ENCODE measurements at places on chromosomes 7 and 10.

DNA sequence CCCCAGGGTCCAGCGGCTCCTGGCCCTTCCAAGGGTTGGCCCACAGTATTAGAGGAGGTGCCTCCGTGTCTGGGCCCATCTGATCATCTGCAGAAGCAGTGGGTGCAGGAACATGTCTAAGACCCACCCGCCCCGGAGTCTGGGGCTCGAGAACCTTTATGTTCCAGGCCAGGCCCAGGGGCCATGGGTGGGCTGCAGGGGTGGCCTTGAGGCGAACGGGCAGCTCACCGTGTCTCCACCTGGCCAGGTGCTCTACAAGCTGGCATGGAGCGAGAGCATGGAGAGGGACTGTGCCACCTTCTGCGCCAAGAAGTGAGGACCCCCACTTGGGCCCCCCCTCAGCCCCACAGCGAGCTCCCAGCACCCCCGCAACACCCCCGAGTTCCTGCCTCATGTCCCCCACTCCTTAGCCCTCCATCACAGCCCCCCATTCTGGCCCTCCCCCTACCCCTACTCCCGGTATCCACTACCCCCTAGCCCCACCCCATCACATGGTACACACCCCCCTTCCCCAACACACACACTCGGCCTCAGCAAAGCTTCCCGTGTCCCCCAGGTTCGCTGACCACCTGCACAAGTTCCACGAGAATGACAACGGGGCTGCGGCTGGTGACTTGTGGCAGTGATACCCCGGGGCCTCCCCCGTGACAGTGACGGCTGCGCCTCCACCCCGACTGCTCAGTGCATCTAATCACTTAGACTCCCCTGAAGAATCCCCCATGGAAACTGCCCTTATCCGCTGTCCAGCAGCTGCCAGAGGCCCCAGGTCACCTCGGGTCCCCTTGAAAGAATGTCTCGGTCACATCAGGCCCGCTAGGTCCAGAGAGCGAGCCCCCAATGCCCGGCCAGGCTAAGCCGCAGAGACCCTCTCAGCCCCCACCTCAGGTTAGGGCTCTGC is 4.0 kb upstream of the SH2B2 start:
- no peak for DNase-seq

DNA sequence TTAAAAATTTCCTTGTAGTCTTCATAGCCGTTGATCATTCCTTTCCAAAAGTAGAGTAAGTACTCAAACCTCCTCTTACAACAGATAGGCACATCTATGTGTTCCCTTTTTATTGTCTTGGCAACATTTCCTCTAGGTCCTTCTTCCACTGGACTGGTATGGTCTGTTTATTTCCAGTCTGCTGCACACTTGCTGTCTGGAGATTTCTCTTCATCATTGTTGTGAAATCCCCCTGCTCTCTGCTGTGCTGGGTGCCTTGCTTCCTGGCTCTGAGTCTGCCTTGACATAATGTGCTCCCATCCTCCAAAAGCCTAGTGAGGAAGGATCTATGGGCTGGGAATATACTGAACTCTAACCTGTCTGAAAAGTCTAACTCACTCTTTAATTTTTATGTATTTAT is 545.3 kb upstream of the VSTM2A start:
- no peak for DNase-seq

GRCh38 chr7:92631850-92632487 is 41.8 kb upstream of the FAM133B start:
- no peak for DNase-seq

- DNase-seq: no peak
Measured at GRCh38 chr10:47104786-47105385, 193.7 kb downstream of the PTPN20 start.

DNA sequence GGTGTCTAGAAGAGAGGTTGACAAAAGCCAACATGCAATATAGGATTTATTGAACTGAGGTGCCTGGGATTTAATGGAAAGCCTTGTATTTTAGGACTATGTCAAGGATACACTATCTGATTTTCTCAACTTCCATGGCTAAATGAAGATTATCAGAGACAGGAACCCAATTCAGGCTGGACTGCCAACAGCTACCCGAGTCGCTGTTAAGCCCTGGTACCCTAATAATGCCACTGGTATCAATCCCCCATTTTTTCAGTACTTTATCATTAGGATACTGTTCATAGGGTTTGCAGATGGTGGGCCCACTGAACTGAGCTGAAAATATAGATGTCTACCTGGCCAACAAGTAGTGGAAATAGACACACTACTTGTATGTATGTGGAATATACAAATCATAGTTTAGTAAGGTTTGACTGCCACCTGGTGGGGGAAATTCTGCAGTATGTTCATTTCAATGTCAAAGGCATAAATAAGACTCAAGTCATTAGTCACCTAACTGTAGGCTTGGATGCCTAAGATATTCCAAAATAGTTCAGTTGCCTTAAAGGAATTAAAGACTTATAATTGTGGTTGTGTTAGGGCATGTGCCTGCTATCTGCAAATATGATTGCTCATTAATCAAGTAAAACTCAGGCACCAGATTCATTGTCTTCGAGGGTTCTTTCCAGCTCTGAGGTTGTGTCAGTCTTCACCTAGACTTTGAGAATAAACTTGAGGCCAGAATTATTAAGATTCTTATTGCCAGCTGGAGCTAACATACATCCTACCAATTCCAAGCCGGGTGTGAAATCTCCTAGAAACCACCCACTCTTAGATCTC is 34.1 kb upstream of the NOBOX start:
- peak; percentile 41 for DNase-seq

GRCh38 chr7:114910787-114911186 is 11.1 kb upstream of the MDFIC start:
- DNase-seq: no peak

GRCh38 chr10:7491949-7492659 is 81.3 kb upstream of the SFMBT2 start:
- DNase-seq: no peak

DNA sequence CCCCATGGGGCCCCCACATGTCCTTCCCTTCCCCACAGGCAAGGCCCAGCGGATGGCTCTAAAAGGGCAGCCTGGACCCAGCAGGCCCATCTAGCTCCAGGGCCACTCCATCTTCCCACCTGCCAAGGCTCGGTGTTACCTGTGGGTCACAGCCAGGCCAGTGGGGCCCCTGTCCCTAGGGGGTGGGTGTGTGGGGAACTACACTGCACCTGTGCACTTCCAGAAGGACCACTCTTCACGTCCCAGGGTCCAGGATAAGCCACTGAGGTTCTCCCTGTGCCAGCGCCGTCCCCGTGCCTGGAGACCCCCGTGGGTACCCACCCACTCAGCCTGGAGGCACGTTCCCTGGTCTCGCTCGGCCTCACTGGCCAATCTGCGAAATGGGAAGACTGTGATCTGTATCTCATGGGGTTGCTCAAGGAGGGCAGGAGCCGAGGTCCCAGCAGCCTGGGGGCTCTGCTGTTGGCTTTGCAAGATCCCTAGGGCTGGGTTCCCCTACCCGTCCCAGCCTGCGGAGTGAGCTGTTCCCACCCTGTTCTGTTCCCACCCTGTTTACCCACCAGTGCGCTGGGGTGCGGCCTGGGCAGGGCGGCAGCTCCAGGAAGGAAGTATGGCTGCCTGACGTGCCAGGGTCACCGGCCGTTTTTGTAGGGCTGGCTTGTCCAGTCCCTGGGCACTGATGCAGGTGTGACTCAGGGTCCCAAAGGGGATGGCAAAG is 4.6 kb downstream of the PWWP2B start:
- no peak for DNase-seq

DNA sequence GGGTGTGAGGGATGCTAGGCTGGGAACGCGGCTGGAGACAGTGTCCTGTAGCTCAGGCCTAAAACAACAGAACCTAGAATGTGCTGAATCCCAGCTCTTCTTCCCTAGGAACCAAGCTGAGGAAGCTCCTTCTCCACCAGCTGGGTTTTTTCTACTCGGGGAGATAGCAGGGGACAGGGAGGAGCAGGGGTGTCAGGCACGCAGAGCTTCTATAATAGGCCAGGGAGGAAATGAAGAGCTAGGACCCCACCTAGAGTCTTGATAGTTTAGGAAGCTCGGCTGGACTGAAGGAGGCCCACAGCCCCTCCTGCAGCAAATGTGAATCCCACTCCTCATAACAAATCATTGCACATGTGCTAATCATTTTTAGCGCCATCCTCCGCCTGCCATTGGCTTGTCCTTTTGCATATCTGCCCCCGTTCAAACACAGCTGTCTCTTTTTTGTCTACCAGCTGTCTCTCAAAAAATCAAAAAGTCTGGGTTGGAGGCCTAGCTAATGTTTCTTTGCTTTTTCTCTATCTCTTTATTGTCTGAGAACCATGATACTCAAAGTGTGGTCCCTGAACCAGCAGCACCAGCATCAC is 24.1 kb upstream of the FAM180A start:
- DNase-seq: no peak

DNA sequence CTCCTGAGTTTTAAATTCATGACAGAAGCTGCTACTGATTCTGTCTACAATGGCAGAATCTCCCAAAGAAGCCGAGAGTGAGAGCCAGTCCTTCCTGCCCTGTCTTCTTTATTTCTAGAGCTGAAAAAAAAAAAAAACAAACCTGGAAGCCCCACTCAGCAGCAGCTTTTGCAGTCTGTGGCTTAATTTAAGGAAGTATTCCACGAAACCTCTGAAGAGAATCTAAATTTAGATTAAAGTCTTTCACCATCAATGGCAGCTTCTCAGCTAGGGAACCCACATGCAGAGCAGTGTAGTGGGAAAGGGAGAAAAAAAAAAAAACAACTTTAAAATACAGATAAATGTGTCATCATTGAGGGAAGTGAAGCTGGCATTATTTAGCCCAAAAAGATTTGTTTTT is 23.4 kb downstream of the SMURF1 start:
- no peak for DNase-seq

- DNase-seq: no peak
Measured at GRCh38 chr7:66629222-66630062, 761 bp downstream of the KCTD7 start.

GRCh38 chr10:88986549-88987242 is 3.9 kb upstream of the FAS start:
- peak; percentile 37 for DNase-seq

GRCh38 chr7:12297283-12298108 is 86.4 kb downstream of the TMEM106B start:
- no peak for DNase-seq

DNA sequence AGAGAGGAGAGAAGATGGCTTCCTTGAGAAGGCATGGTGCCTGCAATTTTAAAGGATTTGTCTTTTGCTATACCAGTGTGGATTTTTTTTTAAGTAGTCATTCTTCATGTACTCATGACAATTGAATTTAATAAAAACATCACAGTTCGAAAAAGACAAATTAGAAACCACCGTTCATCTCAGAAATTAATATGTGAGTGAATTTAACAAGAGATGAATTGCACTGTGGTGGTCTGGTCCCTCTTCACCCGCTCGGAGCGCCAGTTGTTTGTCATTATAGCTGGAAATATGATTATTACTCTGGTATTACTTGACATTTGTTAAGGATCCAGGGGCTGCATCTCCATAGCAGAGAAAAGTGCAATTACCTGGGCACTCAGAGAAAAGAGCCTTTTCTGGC is 91.9 kb downstream of the LRRC18 start:
- no peak for DNase-seq

DNA sequence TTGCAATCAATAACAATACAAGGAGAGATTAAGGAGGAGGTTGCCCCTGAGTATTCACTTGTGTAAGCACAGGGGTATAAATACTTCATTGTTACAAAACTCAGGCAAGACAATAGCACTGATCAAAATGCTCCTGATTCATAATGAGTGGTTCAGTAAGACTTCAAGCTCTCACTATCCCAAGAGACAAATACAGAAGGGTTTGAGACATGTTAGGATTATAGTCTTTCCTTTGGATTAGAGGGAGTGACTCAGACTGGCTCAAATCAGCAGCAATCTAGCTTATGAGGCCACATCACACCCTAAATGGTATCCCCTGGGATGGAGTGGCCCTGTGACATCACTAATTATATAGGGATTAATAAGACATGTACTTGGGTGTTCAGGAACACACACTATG is 167.2 kb upstream of the HGF start:
- no peak for DNase-seq

GRCh38 chr10:29481906-29482440 is 152.8 kb downstream of the SVIL start:
- no peak for DNase-seq

DNA sequence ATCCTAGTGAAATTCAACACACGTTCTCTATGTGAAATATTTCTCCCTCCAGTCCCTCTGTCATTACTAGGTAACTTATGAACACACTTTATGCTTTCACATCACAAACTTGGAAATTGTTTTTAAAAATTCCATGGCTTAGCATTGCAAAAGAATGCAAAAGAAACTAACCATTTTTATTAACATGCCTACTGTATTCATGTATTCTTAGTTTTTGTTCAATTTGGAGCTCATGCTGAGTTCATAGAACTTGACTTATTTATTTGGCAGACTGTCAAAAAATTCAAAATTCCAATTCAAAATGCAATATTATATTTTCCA is 155.0 kb upstream of the SEMA3C start:
- no peak for DNase-seq

GRCh38 chr7:113804475-113805095 is 114.2 kb downstream of the PPP1R3A start:
- DNase-seq: no peak

DNA sequence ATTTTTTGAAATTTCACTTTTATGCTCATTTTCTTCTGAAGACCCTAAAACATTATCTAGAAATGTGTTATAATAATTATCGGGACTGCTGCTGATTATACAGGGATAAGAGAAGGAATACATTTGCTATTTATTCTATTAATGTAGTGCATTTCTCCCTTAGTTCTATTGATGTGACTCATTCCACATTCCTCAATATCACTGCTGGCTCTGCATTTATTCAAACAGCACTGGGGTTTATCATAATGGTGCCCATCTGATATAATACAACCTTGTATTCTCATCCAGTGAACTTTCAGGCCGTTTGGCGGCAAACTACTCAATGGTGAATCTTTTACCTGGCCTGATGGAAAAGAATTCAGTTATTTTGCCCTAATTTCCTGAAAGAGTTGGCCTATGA is 7.8 kb downstream of the KCND2 start:
- DNase-seq: no peak

GRCh38 chr10:59272061-59272460 is 90.3 kb downstream of the FAM13C start:
- DNase-seq: no peak

GRCh38 chr10:29908962-29909361 is 150.4 kb downstream of the JCAD start:
- no peak for DNase-seq

DNA sequence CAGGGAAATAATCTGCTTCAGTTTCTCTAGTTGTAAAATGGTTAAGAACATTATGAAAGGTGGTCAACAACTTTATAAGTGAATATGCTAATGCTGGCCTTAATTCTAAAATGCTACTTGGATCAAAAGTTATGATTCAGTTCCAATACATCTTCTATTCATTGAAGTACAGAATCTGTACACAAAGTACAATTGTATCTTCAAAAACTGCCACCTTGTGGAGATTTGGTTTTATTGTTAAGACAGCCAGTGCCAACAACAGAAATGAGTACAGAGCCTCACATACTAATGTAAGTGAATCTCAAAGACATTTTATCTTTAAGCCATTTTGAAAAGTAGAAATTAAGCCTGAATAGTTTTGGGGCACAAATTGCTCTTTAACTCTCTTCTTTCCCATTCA is 194.0 kb downstream of the CFTR start:
- DNase-seq: no peak

GRCh38 chr10:126256864-126257263 is 131.4 kb downstream of the ADAM12 start:
- DNase-seq: no peak

Data from CD4-positive, alpha-beta T cell treated with Interleukin-4 for 4 hours (primary cell).